ENCODE measurements at places on chromosomes 16 and 17. TPM values are rescaled to one million over a fixed set of nuclear protein-coding genes. Genes with fewer than 3 reads are reported as not detected.

Gene CCDC200
- not detected for total RNA-seq

Gene MYH13
- 1.4 TPM for total RNA-seq

Gene PLLP
- 1.9 TPM for total RNA-seq

Gene SLC46A1
- total RNA-seq, result 6.5 TPM

Gene CACNG3
- total RNA-seq, result not detected

Gene DUSP14
- total RNA-seq, result 16.3 TPM

Gene ARHGAP44
- total RNA-seq, result 3.4 TPM

Gene HSPB9
- total RNA-seq, result not detected
